ENCODE measurements at places on chromosomes 12 and 14.

DNA sequence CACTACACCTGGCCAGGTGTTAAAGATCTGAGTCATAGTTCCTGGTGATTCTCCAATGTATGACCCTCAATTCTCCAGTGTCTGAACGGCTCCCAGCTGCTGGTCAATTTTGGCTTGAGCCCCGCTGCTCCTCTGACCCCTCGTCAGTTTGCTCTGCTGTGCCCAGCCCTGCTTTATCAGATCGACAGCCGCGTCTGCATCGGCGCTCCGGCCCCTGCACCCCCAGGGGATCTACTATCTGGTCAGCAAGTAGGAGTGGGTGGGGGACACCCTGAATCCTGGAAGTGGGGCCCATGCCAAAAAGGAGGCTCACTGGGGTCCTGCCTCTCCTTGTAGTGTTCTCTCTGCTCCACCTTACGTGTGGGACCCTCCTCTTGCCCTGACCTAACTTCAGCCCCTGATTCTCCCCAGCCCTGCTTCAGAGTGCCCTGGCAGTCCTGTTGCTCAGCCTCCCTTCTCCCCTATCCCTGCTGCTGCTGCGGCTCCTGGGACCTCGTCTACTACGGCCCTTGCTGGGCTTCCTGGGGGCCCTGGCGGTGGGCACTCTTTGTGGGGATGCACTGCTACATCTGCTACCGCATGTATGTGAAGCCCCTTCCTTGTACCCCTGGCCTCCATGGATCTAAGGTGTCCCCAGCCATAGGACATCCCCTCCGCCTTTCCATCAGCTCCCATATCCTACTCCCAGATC is 5.0 kb downstream of the SLC39A5 start:
- no peak for DNase-seq

DNA sequence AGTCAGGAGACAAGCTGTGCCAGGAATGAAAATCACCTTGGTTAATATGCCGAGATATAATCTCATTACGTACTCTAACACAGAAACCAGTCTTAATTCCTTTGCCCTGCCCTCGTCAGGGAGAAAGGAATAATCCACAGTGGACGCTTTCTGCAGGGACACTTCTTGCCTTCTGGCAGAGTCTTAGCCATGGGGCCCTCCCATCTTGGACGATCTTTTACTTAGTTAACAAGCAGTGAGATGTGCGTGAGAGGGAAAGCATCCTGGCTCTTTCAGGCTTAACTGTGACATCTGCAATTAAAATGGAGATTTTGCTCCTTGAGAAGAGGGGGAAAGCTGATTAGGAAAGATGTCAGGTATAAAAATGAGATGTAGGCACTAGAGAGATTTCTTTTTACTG is 246.4 kb downstream of the TMEM132C start:
- no peak for DNase-seq

GRCh38 chr14:73710737-73711136 is 3.4 kb downstream of the PNMA1 start:
- no peak for DNase-seq

DNA sequence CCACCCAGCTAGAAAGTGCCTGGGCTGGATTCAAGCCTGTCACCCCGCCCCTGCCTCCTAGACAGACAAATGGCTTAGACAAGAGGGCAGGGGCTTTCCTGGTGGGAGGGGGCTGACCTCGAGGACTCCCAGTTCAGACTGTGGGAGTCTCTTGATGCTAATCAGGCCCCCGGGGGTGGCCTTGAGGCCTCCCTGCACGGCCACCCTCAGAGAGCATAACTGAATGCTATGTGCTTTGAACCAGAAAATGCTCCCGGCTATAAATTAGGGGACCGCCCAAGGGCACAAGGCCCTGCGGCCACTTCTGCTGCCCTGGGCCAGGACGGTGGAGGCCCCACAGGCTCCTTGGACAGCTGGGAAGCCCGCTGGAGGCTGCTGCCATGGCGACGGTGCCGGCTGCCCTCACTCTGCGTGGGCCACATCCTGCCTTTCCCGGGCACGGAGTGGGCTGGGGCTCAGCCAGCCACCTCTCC is 111.0 kb upstream of the NCOR2 start:
- DNase-seq: no peak

DNA sequence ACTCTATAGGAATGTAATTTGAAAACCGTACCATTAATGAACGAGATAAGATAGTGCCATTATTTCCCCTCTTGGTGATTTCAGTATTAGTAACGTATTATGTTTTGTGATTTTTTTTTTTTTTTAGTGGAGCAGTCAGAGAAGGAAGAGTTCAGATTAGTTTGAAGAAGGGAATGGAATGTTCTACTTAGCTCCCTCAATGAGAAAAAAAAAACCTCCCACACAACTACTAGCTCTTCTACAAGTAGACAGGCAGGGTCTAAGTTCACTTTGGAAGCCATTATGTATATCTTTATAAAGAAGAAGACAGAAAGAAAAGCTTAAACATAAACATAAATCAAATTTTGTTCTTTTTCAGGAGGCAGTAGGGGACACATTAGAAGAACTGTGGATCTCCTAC is 27.3 kb downstream of the PNMA1 start:
- DNase-seq: no peak

DNA sequence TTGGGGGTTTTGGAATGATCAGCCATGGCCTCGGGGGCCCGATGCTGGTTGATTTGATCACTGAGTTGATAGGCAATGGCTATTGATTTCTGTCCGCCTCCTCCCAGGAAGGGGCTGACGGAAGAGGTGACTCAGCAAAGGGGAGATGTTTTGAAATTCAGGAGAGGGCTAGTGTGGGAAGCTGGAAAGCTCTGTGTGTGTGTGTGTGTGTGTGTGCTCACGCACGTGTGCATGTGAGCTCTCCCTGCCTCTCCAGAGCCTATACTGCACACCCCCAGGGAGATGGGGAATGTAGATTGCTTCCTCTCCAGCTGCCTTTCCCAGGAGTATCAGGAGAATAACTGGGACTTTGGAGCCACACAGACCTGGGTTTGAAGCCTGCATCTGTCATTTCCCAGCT is 184.9 kb upstream of the MYL2 start:
- no peak for DNase-seq

DNA sequence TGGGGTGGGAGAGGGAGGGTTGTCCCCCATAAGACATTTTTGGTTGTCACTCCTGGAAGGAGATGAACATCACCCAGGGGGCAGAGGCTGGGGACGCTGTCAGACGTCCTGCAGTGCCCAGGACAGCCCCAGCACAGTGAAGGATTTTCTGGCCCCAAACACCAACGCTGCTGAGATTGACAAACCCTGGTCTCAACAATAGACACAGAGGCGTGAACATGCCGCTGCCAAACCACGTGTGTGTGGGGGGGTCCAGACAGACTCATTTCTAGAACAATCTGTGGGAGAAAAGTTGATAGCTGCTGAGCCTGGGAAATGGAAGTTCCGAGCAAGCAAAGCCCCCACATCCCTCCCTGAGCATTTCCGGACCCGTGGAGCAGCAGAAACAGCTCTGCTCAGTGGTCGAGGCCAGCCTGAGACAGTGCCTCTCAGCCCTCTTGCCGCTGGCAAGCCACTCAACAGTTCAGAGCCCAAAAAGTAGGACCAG is 43.8 kb upstream of the CLMN start:
- no peak for DNase-seq

DNA sequence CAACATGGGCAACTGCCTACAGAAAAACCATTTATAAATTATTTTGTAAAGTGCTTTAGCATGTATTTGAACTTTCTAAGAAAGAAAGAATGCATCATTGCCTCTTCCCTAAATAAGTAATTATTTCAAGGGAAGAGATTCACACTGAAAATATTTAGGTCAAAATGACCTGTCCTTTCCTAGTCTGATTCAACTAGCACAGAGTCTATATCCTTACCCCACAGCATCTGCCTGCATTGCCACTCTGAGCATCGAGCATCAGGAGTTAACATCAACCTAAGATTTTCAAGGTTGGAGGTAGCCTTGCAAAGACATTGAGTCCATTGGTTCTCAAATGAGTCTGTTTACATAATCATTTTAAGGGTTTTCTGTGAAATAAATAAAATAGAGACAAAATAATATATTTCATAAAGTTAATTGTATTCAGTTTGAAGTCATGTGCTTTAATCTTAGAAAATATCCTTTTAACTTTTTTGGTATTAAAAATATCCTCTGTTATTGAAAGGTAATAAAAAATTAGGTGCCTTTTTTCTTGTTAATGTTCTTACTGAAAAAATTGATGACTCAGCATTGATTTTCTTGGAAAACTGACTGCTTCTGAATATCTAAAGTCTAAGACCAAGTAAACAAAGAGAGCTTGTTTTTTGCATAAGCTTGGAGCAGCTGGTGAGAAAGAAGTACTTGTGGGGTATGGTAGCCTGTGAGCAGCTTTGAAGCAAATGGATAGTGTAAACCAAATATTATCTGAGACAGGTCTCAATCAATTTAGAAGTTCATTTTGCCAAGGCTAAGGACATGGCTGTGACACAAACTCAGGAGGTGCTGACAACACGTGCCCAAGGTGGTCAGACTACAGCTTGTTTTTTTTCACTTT is 269.0 kb upstream of the CLEC14A start:
- DNase-seq: no peak

DNA sequence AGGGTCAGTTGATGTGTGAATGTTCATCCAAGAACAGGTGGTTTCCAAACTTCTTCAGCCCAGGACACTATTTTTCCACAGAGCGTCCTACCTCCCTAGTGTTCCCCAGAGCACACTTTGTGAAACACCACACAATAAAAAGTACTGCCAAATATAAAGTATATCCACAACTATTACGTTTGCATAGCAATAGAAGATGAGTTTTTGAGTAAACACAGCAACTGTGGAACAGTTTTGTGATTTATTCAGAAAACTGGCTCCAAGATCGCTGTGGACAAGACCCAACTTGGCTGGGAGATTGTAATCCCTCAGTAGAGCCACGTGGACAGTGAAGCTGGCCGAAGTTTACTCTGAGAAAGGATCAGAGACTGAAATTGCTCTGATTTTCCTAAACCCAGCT is 14.5 kb upstream of the MAP1LC3B2 start:
- no peak for DNase-seq

- no peak for DNase-seq
These were observed 169.8 kb downstream of the CAPZA3 start for GRCh38 chr12:18907728-18908127.

GRCh38 chr12:94560431-94561221 is 89.7 kb downstream of the TMCC3 start:
- peak; percentile 91 for DNase-seq

DNA sequence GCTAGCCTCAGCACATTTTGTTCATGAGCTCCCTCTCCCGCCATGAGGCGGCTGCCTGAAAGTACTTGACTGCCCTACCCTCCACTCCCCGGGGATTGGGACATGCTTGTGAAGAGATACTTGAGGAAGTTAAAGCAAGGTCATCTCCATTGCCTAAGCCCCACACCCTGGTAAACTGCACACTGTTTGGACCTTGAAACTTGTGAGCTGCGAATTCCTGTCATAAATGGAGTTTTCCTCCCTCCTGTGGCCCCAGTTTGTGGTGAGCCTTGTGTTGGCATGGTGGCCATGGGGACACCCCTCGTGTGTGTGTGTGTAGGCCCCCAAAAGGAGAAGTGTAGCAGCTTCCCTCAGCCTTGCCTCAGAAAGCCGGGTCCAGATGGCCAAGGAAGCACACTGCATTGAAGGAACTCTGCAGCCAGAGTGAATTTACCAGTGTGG is 395.5 kb downstream of the ZFP36L1 start:
- DNase-seq: no peak

- DNase-seq: no peak
These were observed 23.6 kb downstream of the RFLNA start for GRCh38 chr12:124318278-124319020.

GRCh38 chr14:98006008-98006407 is 1208.8 kb downstream of the VRK1 start:
- DNase-seq: no peak

DNA sequence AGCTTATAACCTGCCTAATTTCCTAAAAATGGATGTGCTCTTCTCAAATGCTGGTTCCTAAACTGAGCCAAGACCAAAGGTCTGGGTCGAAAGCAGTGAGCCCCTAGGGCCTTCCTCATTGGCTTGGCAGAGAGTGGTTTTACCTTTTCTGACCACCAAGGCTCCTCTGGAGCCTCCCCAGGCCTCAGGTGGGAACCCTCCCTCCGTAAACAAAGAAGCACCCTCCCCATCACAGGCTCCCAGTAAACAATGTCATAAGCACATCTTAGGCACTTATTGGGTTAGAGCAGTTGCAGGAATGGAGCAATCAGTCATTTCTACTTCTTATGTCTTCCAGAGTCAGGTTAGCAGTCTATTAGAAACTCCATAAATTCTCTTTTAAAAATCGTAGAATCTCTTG is 6.0 kb downstream of the CHPT1 start:
- no peak for DNase-seq
